Vagina (tissue), 2 donors: ENCODE measurements at places on chromosomes 6 and 20.

- no peak for DNase-seq
Observed at GRCh38 chr6:107827541-107827940, 3.4 kb upstream of the SCML4 start.

GRCh38 chr20:60540591-60540990 is 582.4 kb downstream of the CDH26 start:
- no peak for DNase-seq

DNA sequence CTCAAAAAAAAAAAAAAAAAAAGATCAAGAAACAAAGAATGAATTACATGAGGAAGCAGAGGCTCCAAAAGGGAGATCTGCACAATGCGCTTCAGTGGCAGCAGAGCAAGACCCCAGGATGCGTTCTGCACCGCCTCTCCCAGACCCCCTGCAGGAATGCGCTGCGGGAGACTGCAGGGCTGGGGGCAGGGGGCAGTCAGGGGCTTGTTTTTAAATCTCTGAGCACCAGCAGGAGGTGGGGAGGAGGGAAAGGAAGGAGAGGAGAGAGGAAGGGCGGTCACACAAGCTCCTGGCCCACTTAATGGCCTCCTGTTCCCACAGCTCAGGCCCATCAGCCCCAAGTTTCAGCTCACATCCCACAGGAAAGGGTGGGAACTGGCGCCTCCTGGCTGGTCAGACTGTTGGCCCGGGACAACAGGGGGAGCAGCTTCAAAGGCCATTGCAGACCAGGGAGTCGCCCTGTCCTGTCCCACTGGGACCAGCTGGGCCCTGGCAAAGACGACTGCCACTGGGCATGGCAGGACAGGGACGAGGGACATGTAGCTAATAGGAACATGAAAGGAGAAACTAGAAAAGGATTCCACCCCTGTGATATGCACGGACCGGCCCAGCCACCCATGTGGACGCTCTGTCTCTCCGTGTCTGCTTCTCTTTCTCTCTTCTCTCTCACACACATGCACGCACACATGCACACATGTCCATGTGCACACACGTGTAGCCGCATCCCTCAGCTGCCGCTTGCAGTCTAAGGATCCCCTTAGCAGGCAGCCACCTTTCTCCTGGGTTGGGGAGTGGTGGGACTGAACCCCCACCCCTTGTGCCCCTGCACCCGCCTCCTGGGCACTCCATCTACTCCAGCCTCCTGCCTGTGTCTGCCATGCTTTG is 34.7 kb downstream of the TFEB start:
- no peak for DNase-seq

DNA sequence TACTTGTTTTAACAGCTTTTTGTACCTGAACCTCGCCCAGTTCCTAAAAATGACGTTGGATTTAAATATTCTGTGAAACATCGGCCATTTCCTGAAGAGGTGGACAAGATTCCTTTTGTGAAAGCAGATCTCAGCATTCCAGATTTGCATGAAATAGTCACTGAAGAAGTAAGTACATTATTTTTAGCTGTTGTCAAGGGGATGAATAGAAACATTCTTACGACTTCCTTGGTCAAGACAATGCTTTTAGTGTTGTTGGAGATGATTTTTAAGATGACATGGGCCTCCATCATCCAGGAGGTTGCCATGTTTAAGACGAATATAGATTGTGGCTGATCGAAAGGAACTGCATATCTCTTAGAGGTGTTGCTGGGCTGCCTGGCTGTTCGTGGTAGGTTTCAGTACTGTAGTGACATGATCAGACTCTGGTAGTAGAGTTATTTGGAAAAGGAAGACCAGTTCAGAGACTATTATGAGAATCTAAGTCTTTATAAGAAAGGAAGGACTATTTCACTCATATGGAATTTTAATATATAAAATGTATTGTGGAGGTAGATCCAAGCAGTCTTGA is 29.9 kb upstream of the ADIG start:
- no peak for DNase-seq

- DNase-seq: no peak
Observed at GRCh38 chr6:153024709-153025017, 22.2 kb upstream of the MTRF1L start.

GRCh38 chr6:146770965-146771735 is 172.4 kb downstream of the ADGB start:
- no peak for DNase-seq

DNA sequence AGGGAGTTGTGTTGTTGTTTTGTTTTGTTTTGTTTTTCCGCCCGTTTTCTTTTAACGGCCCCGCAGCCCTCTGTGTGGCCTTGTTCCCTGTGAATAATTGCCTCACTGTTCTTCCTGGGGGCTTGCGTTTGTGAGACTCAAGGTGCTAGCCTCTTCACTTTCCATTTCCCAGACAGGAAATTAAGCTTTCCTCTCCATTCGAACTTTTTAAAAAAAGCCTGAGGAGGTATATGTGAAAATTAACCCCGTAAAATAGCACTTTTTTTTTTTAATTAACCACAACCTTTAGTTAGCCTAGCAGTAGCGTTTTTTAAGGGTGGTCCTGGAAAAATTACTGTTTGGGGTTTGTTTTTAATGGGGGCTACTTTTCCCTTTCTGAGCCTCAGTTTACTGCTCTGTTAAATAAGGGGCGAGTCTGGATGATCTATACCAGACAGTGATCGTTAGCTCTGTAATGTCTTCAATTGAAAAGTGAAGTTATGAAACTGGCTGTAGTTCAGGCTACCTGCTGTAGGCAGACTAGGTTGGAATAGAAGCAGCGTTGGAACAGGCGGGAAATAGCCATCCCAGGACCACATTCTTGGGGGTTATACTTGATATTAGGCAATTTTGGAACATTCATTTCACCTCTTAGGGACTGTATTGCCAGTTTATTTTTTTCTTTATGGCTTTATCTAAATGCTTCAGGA is 1.7 kb downstream of the STX16 start:
- DNase-seq: no peak

DNA sequence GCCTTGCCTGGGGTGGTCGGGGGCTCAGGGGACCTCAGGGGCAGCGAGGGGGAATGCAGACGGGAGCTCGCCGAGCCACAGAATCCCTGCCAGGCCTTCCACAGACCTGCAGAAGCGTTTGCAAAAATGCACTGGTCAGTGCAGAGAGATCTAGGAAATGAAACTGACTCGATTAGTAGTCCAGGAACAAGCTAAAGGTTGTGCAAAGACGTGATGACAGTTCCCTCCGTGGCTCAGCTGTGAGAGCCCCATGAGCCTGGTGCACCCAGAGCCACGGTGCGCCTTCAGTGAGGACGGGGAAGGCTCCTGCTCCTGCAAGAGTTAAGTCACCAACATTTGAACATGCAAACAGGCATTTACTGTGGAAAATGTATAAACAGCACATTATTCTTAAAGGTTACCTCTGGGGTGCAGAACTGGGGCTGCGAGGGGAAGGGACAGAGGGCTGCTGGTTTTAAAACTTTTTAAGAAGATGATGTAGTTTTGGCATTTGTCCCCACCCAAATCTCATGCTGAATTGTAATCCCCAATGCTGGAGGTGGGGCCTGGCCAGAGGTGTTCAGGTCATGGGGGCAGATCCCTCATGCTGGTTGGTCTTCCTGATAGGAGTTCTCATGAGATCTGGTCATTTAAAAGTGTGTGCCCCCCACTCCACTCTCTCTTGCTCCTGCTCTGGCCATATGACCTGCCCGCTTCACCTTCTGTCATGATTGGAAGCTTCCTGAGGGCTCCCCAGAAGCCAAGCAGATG is 147.3 kb downstream of the DLL1 start:
- no peak for DNase-seq

GRCh38 chr6:47455533-47456209 is 21.9 kb upstream of the CD2AP start:
- DNase-seq: no peak

- DNase-seq: peak; percentile 94
Observed at GRCh38 chr6:7974938-7975763, 64.6 kb upstream of the TXNDC5 start.

DNA sequence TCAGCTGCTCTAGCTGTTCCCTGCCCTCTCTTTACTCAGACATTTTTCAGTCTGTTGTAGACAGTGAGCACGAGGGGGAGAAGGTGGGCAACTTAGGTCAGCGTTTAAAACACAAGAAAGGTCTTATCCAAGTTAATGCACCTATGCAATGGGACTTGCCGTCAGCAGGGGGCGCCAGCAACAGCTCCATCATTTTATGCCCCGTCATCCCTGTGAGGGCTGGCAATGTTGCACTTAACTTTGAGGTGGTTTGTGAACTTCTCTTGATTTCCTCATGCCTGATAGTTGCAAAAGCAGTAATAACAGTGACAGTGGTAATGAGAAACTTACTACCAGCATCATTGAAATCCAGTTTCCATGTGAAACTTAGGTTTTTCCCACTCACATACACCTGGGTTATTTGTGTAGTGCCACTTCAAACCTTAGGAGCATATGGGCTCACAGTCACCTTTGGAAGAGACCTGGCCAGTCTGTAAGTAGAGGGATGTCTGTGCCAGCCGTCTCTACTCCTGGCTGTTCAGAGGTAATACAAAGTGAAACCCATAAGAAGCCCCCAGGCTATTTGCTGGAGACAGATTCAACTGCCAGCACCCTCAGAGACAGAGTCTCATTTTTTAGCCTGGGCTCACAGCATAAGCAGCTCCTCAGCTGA is 44.9 kb upstream of the ID1 start:
- DNase-seq: no peak

- DNase-seq: no peak
Observed at GRCh38 chr6:33984466-33985312, 161.2 kb downstream of the GRM4 start.

DNA sequence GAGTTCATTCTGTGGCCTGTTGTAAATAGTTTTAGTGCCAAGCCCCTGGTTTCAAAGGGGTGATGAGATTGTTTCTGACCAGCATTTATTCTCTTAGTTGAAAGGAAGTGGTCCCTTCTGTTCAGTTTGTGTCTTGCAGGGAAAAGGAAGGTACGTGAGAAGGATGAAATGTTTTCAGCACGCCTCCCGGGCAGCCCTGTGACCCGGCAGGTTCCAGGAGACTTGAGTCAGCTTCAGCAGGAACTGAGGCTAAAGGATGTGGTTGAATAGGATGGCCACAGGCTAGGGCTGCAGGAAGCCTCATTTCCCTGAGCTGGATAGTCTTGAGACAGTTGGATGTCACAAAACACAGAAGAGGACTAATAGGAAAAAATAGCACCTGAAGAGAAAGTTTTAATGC is 132.4 kb upstream of the SYNDIG1 start:
- no peak for DNase-seq

DNA sequence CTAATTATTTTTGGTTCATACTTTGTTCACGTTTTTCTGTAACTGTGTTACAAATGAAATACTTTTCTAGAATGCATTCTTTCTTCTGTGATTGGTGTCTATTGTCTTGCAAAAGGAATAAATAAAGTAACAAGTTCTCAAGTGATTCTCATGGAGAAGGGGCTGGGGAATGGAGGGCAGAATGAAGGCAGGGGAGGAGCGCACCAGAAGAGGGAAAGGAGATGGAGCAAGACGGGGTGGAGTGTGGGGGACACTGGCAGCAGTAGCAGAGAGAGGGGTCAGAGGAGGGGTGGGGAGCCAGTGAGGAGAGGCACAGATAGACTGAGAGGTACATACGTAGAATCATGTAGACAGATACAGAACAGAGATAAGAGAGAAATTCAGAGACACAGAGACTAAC is 136.5 kb downstream of the CARMIL1 start:
- no peak for DNase-seq

DNA sequence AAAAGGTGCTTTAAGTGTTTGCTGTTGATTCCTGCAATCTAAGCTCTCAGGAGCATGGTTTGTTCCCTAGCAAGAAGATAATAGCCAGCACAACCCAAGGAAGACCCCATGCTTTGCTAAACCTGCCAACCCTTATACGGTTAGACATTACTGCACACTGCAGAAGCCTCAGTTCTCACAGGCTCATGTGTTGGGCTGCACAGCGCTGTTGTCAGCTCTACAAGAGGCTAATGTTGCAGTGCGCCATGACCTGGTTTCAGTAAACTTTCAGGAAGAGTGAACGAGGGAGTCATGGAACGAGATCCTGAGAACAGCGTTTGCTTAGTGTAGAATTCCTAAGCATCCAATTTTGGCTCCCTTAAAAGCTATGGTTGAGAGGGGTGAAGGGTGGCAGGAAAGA is 218.5 kb downstream of the ARHGAP18 start:
- DNase-seq: no peak

GRCh38 chr20:4671015-4671414 is 50.7 kb upstream of the PRND start:
- no peak for DNase-seq

DNA sequence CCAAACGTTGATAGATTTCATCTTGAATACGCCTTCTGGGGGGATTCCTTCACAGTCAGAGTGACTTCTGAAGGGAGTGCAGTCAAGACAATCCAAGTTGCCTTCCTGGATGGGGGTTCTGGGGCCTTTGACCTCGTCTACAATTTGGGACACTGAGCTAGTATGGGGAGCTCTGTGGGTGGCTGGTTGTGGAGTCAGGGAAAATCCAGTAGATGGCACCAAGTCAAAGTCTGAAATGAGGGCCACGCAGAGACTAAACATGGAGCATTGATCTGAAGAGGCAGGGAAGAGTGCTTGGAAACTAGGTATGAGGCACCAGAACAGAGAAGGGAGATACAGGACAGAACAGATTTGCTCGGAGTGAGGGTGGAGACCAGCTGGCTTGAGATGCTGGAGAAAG is 43.6 kb upstream of the CCN6 start:
- DNase-seq: no peak

DNA sequence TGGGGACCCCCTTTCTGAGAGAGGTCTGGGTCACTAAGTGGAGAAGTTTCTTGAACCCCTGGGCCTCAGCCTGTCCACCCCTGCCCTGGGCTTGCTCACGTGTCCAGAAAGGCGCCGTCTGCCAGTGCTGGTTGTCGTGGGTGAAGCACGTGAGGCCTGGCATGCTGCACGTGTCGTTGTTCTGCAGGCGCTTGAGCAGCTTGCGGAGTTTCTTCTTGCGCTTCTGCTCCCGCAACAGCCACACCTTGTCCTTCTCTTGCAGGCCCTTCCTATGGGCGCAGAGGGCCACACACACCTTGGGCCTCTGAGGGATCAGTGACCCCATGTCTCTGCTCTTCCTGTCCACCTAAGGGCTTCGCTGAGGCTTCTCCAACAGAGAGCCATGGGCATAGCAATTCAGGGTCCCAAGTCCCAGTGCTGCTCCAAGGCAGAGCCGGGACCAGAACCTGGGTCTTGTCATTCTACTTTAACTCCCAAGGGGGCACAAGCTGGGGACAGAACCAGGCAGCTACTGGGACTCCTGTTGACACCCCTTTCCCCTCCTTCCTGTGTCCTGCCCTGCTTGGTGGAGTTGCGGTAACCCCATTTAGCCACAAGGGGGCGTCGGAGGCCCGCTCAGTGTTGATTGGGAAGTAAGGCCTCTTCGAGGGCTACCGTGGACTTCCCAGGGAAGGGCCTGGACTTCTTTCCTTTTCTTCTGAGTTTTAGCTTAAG is 121.8 kb downstream of the SULF2 start:
- DNase-seq: no peak

GRCh38 chr6:50112981-50113857 is 63.5 kb upstream of the DEFB112 start:
- DNase-seq: no peak

GRCh38 chr20:53652859-53653517 is 59.3 kb upstream of the ZNF217 start:
- DNase-seq: no peak

GRCh38 chr20:47544240-47544639 is 42.6 kb downstream of the NCOA3 start:
- no peak for DNase-seq

GRCh38 chr6:22108199-22108598 is 188.6 kb downstream of the PRL start:
- no peak for DNase-seq
